NCI-H1092 treated with DMSO at 0.1 percent for 48 hours (cell line): ENCODE measurements at places on chromosomes 4 and X.

- DNase-seq = no peak
These were observed 24.2 kb upstream of the PGRMC2 start for GRCh38 chr4:128311659-128312403.

DNA sequence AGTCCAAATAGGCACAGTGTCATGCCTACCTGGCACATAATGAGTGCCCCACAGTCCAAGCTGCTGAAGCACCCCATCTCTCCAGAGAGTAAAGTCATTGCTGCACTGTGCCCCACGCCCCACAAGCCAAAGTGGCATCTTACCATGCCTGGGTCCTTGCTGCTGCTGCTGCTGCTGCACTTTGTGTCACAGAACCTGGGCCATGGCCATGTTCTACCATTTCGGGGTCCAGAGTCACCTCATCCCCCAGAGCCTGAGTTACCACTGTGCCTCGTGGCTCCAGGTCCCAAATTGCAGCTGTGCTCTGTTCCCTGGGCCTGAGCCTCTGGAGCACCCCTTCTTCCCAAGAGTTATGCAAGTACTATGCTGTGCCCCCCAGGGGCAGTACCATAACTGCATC, 40.5 kb downstream of the SLC10A7 start:
- DNase-seq = no peak

- no peak for DNase-seq
These were observed 14.6 kb downstream of the ATP10D start for GRCh38 chr4:47499700-47500099.

- DNase-seq = no peak
These were observed 96.1 kb downstream of the AFF1 start for GRCh38 chr4:87030755-87031441.

- DNase-seq = no peak
These were observed 282.1 kb downstream of the BCOR start for GRCh38 chrX:39815631-39816030.

- DNase-seq = no peak
These were observed 71.1 kb downstream of the HADH start for GRCh38 chr4:108060686-108061321.

- DNase-seq = peak; percentile 41
These were observed 41.3 kb upstream of the ATP6AP2 start for GRCh38 chrX:40539214-40540142.

DNA sequence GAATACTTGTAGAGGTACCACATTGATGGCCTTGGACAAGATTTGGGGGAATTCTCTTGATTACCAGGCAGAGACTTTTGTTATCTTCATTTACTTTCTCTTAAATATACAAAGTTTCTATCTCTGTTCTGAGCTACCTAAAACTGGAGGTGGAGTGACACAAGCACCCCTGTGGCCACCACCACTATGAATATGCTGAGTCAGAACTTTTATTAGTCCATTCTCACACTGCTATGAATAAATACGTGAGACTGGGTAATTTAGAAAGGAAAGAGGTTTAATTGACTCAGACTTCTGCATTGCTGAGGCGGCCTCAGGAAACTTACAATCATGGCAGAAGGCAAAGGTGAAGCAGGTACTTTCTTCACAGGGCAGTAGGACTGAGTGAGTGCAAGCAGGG, 67.1 kb downstream of the RTL3 start:
- DNase-seq = no peak

DNA sequence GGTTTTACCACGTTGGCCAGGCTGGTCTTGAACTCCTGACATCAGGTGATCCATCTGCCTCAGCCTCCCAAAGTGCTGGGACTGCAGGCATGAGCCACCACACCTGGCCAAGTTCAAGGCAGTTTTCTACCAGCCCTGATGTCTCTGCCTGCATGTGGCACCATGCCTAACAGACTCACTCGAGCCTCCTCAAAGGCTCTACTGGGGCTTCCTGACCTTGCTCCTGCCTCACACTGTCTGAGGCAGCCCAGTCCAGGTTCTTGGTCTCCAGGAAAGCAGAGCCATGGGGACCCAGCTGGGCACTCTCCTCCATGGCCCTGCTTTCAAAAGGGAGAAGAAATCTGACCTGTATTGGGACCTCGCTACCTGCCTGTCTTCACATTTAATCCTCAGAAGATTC, 286.9 kb downstream of the EVC2 start:
- DNase-seq = no peak

- DNase-seq = no peak
These were observed 173.5 kb downstream of the NPFFR2 start for GRCh38 chr4:72205298-72205697.

- no peak for DNase-seq
These were observed 731.4 kb downstream of the FAT4 start for GRCh38 chr4:126046081-126046614.

DNA sequence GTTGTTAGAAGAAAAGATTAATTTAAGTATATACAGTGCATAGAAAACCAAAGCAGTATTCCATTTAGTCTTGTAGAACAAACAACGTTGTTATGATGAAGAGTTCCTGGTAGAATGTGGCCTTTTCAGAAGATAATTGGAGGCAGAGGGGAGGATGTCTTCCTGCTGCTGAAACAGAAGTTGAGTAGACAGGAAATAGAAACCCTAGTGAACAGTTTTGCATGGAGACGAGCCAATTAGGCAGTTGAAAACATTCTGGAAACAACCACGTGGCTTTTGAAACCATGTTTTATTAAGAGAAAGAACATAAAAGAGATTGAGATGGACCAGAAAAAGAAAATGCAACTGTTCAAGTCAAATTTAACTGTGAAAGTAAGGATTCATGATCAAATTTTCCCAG, 325.2 kb downstream of the CAMK2D start:
- DNase-seq = peak; percentile 6

DNA sequence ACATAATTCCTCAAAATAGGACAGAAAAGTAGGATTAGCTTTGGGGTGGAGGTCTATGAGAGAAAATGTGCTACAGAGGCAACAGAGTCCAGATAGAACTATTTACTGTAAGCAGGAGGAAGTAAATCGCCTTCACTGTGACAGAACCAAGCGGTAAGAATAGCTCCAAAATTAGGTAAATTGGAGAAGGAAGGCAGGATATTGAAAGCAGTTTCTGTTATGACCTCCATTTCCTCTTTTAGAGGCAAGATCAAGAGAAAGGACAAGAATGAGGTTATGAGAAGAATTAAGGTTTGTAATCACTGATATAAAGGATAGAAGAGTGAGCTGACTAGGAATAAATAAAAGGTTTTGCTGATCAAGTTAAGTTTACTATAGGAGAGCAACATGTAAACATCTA, 44.1 kb upstream of the NEUROG2 start:
- no peak for DNase-seq

DNA sequence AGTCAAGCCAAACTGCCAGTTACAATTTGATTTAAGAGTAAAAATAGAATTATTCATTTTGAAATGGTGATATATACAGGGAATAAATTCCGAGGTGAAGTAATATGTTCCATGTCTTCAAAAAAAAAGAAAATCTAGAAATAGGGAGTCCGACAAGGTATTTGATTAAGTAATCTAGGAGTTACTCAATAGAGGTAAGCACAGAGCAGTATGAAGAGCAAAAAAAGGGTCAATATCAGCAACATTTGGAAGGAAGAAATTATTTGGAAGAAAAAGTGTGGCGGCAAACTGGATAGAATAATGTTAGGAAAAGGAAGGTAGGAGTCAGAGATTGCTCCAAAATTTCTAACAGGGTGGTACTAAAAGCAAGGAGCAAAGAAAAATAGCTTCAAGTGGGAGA, 113.7 kb upstream of the BMP3 start:
- no peak for DNase-seq

- DNase-seq = no peak
These were observed 98.8 kb upstream of the NOCT start for GRCh38 chr4:138916763-138917162.

DNA sequence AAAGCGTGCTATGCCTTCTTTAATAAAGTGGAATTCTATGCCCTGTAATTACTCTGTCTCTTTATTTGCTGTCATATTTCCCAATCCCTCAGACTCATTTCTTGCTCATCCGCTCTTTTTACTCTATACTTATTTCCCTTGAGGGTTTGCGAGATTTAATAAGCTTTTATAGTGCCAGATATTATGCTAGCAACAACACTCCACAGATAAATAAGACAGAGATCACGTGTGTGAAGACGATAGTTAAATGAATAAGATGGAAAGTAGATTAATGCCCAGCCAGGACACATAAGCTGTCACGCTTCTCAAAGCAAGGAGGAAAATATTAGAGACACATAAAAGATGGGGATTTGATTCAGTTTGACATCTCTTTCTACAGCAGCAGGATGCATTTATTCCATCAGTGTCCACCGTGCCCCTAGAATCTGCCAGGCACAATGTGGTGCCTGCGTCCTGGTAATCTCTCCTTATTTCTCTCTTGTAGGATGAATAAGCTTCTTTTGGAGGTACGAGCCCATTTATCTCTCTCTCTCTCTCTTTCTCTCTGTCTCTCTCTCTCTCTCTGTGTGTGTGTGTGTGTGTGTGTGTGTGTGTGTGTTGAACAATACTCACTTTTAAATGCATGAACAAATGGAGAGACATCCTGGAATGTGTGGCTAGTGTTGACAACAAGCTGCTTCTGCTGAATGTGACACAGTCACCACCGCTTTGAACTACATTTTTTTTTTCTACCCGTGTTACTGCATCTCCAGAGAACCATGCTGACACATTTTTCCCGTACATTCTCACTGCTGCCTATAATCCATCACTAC, 48.2 kb downstream of the TMEM156 start:
- DNase-seq = no peak

- no peak for DNase-seq
These were observed 51.3 kb downstream of the RTL9 start for GRCh38 chrX:110409925-110410324.

- DNase-seq = peak; percentile 31
These were observed 108.1 kb downstream of the ATG4A start for GRCh38 chrX:108199691-108200090.

- no peak for DNase-seq
These were observed 1.3 kb upstream of the PDHA1 start for GRCh38 chrX:19342331-19342906.
